ENCODE measurements at places on chromosomes 7 and 10.

DNA sequence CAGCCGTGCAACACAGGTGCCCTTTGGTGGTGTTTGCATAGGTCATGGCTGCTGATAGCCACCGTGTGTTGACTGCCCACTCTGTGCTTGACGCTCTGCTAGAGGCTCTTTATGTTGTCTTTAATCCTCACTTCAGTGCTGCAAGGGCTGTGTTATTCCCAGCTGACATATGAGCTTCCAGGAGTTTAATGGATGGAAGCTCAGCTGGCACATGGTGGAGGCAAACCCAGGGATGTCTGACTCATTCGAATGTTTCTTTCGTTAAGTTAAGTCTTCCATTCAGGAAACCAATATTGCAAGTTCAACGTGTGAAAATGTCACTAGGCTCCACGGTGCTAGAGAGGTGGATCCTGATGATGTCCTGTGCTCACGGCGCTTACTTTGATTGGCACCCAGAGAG is 378.4 kb downstream of the DPP6 start:
- DNase-seq, result no peak

GRCh38 chr7:99325001-99325493 is 651 bp upstream of the ARPC1A start:
- DNase-seq, result no peak

GRCh38 chr7:10662982-10663884 is 310.4 kb upstream of the PHF14 start:
- no peak for DNase-seq

DNA sequence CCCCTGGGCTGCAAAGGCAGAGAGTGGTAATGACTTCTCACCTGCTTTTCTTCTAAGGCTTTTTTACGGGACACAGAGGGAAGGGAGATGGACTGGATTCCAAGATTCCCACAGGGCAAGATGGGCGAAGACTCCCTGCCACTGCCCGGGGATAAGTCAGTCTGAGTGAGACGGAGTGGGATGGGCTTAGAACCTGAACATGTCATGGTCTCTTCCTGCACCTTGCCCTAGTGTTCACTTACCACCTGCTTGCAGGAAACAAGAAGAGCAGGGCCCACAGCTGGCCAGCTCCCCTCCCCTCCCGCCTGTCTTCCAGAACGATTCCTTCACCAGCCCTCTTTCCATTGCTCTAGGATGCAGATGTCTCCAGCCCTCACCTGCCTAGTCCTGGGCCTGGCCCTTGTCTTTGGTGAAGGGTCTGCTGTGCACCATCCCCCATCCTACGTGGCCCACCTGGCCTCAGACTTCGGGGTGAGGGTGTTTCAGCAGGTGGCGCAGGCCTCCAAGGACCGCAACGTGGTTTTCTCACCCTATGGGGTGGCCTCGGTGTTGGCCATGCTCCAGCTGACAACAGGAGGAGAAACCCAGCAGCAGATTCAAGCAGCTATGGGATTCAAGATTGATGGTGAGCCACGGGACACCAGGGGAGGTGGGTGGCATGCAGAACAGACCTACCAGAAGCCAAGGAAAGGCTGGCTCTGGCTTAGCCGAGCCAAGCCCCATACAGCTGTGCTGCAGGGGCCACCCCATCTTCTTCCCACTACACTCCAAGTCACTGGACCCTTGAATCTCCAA is 1.3 kb downstream of the SERPINE1 start:
- DNase-seq, result no peak

DNA sequence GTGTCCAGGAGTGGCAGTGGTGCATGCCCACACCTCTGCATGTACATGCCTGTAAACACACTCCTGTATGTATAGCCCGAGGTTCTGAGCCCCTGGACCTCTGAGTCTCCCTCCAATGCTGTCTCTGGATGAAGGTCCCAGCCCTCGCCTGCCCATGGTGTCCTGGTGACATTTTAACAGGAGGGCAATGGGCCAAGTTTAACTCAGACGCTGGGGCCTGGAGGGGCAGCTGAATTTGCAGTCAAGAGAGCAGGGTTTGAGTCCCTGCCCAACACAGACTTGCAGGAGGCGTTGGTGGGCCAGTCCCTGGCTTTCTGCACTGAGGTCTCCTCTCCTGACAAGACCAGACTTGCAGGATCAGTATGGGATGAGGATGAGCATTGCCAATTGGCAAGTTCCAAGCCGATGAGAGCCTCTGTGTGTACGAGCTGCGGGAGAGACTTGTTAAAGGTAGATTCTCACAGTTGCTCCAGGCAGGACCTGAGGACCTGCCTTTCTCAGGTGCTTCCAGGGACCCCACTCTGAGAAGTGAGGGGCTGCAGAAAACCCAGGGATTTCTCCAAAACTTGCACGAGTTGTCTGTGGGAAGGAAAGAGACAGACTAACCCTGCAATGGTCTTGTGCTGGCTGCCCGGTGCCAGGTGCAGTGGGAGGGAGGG is 141.9 kb downstream of the ELFN1 start:
- no peak for DNase-seq

- no peak for DNase-seq
These were observed 65.8 kb downstream of the NT5C2 start for GRCh38 chr10:103127241-103127640.

DNA sequence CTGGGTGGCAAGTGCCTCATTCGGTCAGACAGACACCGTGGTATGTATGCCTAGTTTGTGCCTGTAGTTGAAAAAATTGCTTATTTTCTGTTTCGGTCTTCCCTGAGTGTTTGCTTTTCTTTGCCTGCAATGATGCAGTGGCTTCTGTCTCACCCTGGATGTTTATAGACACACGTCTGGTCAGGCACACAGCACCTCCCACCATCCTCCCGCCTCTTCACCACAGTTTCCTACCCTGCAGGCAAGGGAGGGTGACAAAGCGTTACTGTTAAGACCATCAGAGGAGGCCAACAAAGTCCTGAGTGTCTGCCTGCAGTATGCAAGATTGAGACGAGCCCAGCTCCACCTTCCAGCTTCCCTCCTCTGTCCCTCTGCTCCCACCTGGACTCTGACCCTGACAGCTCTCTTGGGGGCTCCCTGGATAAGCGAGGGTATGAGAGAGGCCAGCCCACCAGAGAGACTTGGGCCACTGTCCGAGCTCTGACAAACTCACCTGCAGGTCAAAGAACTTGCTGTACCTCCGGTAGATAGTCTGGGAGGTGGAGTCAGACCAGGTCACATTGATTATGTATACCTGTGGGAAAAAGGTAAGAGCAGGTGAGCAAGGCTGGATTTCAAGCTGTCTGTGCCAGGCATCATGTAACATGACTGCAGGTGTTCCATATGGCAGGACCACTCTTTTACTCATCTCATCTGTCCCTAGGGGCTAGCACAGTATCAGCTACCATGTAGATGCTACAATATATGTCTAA is 54.4 kb downstream of the SH3PXD2A start:
- DNase-seq, result no peak

GRCh38 chr7:28065308-28065707 is 115.3 kb downstream of the JAZF1 start:
- no peak for DNase-seq

- peak; percentile 47 for DNase-seq
These were observed 1.7 kb upstream of the CXCL12 start for GRCh38 chr10:44386546-44387052.
